ENCODE measurements at places on chromosomes 1 and 21.

- no peak for DNase-seq
Measured at GRCh38 chr1:231241750-231242149, 738 bp downstream of the GNPAT start.

DNA sequence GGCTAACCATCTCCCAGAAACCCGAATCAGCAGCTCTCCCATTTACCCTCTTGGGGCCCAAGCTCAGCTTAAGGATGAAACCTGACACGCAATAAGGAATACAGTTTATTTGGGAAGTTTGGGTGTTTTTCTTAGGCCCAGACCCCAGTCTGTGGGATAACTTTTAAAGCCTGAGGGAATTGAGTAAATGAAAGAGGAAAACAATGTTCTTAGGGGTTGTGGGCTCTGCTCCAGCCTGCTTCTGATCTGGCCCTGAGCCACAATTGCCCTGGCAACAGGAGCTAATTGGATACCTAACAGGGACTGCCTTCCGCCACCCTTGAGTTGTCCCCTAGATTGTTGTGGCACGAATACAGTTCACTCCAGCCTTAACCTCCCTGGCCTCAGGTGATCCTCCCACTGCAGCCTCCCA is 20.1 kb downstream of the DYRK3 start:
- DNase-seq, result no peak

- no peak for DNase-seq
Measured at GRCh38 chr21:35491114-35491513, 442.0 kb upstream of the RUNX1 start.

DNA sequence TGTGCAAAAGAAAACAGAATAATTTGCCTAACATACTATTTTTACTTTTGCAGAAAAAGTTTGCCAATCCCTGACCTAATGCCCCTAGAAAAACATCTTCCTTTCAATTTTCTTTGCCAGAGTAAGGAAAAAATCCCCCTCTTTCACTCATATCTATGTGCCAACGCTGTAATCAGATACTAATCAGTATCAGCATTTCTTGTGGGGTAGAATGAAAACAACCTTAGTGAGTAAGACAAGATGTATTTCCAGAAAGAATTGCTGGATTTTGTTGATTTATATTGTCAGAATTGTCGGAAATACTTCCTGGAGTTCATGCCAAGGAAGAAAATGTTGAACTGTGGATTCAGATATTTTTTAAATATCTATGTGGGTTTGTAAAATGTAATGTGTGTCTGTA is 1893.8 kb downstream of the NCAM2 start:
- no peak for DNase-seq

GRCh38 chr1:193431265-193431977 is 245.0 kb upstream of the B3GALT2 start:
- DNase-seq, result no peak

- no peak for DNase-seq
Measured at GRCh38 chr1:27350663-27351540, 9.1 kb downstream of the SYTL1 start.

GRCh38 chr1:151520359-151520758 is 9.2 kb downstream of the CGN start:
- no peak for DNase-seq

DNA sequence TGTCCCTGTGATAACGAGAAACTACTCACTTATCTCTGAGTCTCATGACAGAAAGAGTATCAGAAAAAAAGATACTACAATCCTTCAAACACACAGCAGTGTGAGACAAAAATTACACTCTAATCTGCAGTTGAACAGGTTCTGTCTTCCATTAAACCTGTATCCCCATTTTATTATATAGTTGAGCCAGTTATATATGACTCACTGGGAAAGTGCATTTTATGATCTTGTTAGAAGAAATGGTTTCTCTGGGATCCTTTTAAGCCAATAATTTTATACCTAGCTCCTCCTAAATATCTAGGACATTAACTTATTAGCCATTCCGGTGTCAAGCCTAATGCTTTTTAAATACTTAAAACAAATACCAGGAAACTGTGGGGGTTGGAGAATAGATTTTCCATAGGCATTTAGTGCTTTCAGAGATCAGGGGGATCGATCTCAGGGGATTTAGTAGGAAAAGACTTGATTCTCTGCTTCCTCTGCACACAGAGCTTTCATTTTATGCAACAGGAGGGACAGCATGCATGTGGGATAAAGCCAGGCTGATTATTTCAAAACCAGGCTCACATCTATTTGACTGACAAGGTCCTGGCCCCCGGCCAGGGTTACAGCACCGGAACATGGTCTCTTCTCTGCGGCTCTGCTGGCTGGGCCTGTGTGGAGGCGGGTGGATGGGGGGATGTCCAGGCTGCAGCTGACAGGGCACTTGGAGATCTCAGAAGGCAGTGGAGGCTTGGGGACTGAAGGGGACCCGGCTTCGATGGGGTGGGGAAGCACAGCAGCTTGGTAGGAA is 310.6 kb downstream of the DISC1 start:
- DNase-seq, result no peak

All from T-helper 9 cell (primary cell).